ENCODE measurements at places on chromosomes 7 and 10.

GRCh38 chr10:132599732-132600131 is 62.1 kb downstream of the INPP5A start:
- DNase-seq = no peak

DNA sequence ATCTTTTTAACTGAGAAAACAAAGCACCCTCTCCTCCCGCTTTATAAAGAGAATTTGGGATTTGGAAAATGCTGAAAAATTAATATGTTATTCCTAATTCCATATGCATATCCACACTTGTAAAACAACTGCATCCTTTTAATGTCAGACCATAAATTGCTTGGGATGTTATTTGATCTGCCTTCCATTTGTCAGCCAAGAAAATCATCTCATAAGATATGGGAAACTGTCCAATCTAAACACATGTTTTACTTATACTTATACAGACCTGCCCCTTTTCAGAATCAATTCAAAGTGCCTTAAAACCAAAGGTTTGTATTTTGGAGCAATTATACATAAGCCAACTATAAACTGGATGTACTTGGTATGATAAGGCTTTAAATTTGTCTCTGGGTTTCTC is 595.5 kb upstream of the PFKP start:
- DNase-seq = no peak

GRCh38 chr10:127563718-127564553 is 14.8 kb downstream of the NPS start:
- no peak for DNase-seq

DNA sequence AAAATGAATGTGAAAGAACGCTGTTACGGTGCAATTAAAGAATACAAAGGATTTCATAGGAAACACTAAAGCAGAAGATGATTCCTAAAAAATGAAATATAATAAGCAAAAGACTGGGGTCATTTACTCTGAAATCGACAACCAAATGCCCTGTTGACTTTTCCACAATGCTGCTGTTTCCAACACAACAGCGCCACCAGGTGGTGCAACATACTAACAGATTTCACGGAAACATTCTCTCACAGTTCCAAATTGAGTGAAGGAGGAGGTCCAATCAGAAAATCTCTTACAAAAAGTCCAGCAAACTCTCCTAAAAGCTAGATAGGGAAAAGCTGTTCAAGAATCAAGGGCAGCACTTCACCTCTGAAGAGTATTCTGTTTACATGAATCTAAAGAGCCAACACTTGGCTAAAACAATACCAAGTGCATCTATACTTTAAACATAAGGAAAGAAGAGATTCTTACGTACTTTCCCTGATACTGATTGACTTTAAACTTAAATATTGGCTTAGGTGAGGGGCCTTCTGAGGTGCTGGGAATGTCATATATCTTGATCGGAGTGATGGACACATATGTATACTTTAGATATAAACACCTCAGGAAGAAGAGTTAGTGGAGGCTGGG is 55.9 kb downstream of the UPF2 start:
- peak; percentile 88 for DNase-seq

DNA sequence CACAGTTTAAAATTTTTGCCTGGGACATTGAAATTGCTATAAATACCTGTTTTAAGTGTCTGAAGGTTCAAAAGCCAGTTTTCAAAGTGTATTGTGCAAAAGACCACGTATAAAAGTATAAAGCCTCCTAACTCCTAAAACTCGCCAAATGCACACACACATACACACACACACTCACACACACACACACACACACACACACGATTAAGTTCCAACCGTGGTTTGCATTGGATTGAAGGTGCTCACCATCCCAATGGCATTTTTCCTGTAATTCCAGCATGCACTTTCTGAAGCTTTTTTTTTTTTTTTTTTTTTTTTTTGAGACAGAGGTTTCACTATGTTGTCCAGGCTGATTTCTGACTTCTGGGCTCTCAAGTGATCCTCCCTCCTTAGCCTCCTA is 2.8 kb upstream of the RGS10 start:
- DNase-seq = no peak

DNA sequence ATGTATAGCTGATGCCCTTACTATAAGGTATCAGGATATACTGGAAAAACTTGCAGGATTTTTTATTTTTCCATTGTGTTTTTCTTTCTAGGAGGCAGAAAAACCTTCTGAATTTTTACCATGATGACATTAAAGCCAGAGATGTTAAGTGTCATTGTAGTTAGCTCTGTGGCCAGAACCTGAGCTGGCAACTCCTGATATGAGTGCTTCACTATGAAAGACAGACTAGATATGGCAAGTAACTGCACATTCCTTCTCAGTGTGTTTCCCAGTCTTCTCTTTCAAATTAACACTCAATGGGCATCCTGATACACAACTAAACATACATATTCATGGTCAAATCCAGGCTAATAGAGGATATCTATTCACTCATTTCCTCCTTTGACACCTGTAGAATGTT is 166.2 kb downstream of the CTTNBP2 start:
- no peak for DNase-seq

GRCh38 chr7:40221836-40222235 is 87.0 kb downstream of the SUGCT start:
- no peak for DNase-seq

GRCh38 chr7:19491821-19492452 is 216.9 kb downstream of the POLR1F start:
- DNase-seq = peak; percentile 55

GRCh38 chr10:43981696-43982095 is 333.0 kb upstream of the ZNF32 start:
- no peak for DNase-seq

DNA sequence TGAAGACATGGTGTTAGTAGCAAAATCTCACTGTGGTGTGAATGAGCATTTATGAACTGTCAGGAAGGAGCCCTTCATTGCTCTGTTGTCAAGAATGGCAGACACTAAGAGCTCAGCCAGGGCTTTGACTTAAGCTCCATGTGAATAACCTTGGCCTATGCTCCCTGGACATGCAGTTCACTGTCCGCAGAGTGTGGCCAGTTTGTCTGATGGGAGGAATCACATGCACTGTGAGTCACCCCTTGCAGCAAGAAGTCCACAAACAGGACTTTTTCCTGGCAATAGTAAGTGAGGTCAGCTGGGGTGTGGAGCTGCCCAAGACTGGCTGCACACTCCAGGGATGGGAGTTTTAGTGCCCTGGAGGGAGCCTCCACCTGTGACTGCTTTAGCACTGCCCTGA is 49.5 kb downstream of the ZNF37A start:
- peak; percentile 15 for DNase-seq

DNA sequence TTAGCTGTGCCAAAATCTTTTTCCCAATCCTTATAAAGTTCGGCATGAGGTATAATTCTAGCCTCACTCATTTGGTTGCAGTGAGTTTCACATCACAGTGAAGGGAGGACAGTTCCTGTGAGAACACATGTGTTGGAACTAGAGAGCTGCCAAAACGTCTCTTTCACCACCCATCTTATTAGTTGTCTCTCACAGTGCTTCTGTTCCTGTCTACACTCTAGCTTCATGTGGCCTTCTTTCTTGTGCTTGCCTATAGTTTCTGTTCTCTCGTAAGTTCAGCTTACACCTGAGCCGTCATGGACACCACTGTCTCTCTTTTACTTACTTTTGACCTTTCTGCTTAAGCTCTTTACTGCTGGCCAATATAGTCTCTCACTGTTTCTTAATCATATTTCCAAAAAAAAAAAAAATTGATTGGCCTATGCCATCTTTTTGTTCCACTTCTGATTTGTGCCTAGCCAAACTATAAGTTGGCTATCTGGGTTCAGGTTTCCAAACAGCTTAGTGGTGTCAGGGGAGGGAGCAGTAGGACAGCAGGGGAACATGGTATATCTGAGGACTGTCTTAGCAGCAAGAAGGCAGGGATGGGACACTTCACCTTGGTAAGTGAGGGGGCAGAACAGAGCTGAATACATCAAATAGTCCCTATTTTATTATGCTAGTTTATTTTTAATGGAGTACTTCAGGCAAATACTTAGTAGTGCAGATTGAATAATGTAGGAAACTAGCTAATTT is 38.0 kb downstream of the ZNRF2 start:
- DNase-seq = no peak

- no peak for DNase-seq
Observed at GRCh38 chr7:155593461-155594162, 47.3 kb upstream of the CNPY1 start.

DNA sequence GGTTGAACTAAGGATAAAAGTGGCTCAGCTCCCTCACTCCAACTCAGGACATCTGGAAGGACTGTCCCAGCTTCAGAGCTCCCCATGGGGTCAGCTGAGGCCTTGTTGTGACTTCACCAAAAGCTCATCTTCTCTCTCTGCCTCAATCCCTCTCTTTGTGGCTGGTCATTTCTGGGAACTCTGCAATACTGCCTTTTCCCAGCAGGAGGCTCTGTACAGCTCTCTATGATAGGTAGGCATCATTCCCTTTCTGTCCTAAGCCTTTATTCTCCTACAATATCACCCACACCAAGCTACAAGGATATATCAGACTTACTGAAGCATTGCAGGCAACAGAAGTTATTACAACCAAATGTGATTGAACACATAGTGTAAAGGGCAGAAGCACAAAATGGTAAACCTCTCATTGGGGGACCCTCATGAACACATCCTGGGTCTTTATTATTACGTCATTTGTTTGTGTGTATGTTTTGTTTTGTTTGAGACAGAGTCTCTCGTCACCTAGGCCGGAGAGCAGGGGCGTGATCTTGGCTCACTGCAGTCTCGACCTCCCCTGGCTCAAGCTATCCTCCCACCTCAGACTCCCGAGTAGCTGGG is 36.7 kb upstream of the PRPS1L1 start:
- DNase-seq = peak; percentile 1

- no peak for DNase-seq
Observed at GRCh38 chr10:29199339-29199738, 89.5 kb upstream of the LYZL1 start.

DNA sequence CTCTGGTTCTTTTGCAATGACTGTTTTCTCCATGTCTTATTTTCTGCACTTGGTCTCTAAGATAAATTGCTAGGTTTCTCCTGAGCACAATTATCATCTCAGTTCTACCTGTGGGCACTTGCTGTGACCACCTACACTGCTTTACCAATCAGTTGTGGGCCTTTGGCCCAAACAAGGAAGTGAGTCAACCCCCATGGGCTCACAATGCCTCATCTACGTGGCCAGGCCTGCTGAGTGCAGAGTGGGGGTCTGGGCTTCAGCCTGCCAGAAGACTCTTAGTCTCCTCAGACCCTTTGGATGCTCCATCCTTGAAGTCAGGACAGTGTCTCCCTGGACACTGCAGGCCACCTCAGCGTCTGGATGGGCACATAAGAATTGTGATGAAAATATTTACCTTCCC is 20.3 kb downstream of the SCART1 start:
- DNase-seq = no peak

GRCh38 chr7:132256721-132257212 is 319.5 kb downstream of the PLXNA4 start:
- DNase-seq = no peak

DNA sequence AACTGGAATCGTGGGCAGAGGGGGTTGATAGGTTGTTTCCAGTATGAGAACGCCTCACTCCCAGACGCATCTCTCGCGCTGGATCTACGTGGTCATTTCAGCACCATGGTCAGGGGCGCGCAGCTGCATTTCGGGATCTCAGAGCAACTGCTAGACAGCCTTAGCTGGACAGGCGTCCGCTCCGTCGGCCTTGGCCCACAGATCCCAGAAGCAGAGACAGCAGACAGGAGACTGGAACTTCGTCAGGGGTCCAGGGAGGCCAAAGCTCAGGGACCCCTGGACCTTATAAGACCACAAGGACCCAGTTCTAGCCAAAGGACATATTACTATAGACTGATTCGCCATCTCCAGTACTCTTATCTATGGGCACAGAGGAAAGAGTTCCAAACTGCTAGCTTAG is 5.3 kb downstream of the NEUROG3 start:
- no peak for DNase-seq

DNA sequence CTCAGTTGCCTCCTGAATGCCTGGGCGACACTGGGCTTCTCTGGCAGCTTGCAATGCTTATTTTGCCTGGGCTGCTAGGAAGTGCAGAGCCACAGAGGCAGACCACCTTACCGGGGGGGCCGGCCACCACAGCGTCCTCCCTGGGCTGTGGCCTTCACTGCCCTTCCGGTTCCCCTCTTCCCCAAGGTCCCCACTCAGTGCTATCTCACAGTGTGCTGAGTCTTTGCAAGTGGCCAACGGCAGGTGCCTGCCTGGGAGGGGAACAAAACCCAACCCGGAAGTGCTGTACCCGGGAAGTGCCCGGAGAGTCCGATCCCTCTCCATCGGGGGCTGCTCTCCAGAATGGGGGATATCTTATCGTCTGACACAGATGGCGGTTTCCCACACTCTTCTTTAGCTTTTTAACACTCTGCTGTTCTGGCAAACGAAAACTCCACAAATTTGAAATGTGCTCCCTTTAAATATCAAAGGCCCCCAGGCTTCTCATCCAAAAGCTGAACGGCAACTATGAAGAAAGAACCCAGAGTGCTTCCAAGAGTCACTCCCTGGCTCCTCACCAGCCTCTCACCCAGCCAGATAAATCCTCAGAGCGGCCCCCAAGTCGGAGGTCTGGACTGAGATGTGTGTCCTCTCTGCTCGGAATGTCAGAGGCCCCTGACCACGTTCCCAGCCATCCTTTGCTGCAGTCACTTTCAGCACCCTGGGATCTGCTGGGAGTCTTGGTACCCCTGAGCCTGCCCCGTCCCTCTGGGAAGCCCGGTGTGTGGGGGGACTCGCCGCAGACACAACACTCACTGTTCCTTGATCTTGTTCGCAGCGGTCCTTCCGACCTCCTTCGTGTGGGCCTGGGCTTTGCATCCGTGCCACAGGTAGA is 165.1 kb downstream of the SVIL start:
- DNase-seq = no peak

DNA sequence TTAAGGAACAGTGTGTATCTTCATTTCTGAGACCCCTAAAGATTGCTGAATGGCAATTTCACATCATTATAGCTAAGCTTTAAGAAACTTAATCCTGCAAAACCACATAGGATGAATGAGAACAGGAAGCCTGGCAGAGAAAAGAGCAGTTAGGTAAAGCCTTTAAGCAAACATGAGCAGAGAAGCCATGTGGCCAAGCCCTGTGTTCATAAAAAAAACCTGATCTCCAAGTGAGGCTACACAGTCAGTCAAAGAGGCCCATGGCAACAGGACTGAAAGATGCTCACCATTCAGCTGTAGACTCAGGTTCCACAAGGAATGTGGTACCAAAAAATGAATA is 9.3 kb downstream of the LIPA start:
- DNase-seq = no peak

- DNase-seq = no peak
Observed at GRCh38 chr10:101029520-101030295, 1.2 kb downstream of the PDZD7 start.

- DNase-seq = peak; percentile 70
Observed at GRCh38 chr7:114409750-114410149, 4.9 kb upstream of the FOXP2 start.
